ENCODE measurements at places on chromosomes 3 and 15. TPM values are rescaled to one million over a fixed set of nuclear protein-coding genes. Genes with fewer than 3 reads are reported as not detected.

GRCh38 chr3:196931828-196932587 lies 10.3 kb downstream of the NCBP2 start:
- no peak for DNase-seq

GRCh38 chr15:27214032-27214431 lies 243.1 kb downstream of the GABRG3 start:
- DNase-seq: no peak

GRCh38 chr3:59978979-59979378 lies 929.2 kb upstream of the CFAP20DC start:
- no peak for DNase-seq

- DNase-seq: no peak
These were observed 24.5 kb downstream of the PDE8A start for GRCh38 chr15:85006201-85006600.

GRCh38 chr15:50145451-50145872 lies 26.4 kb upstream of the ATP8B4 start:
- peak; percentile 82 for DNase-seq

- no peak for DNase-seq
These were observed 12.3 kb upstream of the ZBTB38 start for GRCh38 chr3:141356046-141356445.

DNA sequence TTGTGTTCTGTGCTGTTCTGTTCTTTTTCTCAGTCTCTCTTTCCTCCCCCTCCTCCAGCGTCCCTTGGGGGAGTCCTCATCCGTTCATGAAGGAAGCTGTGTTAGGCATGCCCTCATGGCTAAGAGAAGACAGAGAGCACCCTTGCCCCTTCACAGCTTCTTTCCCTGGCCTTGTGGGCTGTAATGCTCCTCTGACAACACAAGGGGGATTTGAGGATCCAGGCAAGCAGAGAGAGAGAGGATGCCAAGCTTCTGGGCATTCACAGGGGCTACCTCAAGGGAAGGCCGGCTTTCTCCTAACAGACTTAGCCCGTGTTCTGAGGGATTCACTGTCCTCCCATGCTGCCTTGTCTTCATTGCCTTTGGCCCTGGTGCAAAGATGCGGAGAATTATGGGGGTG lies 389.5 kb downstream of the LRTM1 start:
- DNase-seq: no peak

DNA sequence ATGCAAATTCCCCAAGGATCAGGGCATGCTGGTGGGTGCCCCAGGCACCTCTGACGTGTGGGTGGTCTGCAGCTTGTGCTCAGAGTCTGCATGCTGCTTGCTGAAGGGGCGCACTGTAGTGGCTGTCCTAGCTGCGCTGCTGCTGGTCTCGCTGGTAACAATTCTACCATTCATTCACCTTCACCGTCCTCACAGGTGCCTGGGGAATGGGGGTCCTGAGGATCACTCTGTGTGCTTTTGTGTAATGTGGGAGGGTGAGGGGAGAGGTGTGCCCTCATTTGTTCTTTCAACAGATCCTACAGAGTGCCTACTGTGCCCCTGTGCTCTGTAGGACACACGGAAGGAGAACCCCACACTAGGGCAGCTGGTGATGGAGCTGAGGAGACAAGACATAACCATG lies 2.1 kb upstream of the ITGA11 start:
- no peak for DNase-seq

GRCh38 chr3:171807806-171808205 lies 2.5 kb downstream of the PLD1 start:
- DNase-seq: no peak

DNA sequence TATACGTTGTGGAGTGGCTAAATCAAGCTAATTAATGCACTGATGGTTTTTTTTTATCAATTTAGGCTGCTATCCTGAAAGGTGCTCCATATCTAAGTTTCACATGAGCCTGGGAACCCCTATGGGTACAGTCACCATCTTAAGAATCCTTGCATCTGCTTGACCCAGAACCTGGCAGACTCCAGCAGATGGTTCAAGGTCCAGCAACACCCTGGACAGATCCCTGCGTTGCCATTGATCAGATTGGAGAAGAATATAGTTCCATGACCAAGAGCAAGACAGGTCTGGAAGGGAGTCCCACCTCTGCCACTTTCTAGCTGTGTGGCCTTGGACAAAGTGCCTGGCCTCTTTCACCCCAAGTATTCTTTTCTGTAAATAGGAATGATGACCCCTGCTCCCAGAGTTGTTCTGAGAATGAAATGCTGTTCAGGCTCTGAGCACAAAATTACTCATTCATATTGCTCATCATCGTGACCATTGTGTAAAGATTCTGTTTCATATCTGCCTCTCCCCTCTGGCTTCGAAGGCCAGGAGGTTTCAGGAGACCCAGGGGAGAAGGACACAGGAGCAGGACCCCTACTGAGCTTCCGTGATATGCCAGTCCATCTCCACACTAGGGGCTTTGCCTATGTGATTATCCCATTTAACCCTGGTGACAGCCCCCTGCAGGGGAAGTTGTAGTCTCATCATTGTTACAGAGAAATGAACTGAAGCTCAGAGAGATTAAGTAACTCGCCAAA lies 30.0 kb upstream of the TSEN2 start:
- DNase-seq: no peak

DNA sequence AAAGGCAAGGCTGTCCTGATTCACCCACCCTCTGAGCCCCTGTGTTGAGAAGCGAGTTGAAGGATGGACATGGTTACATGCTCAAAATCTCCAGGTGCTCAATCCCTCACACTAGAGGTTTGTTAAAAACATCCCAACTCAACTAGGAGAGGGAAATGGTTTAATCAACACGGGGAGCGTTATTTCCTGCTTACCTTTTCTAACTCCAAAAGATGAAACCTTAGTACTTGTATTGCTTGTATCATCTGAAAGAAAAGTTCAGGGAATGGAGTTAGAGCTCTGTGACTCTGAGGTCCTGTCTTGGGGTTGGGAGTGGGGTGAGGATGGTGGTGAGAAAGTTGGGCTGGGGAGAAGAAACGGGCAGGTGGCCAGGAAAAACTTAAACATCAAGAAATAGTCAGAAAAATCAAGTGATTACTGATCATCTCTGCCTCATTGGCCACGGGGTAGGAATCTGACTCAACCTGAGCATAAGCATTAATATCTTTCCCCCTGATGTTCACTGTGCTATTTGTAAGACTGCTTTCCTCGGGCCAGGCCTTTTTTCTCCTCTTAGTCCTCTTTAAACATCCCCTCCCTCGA lies 5.9 kb downstream of the MEIS2 start:
- peak; percentile 5 for DNase-seq

GRCh38 chr15:96165775-96166174 lies 164.7 kb upstream of the NR2F2 start:
- no peak for DNase-seq

GRCh38 chr3:66377800-66378199 lies 123.0 kb downstream of the LRIG1 start:
- no peak for DNase-seq

GRCh38 chr15:74383286-74383685 lies 15.8 kb upstream of the CYP11A1 start:
- no peak for DNase-seq

- DNase-seq: peak; percentile 73
These were observed 15.7 kb upstream of the AEN start for GRCh38 chr15:88605189-88606069.

- no peak for DNase-seq
These were observed 41.1 kb upstream of the APH1B start for GRCh38 chr15:63236272-63236671.

DNA sequence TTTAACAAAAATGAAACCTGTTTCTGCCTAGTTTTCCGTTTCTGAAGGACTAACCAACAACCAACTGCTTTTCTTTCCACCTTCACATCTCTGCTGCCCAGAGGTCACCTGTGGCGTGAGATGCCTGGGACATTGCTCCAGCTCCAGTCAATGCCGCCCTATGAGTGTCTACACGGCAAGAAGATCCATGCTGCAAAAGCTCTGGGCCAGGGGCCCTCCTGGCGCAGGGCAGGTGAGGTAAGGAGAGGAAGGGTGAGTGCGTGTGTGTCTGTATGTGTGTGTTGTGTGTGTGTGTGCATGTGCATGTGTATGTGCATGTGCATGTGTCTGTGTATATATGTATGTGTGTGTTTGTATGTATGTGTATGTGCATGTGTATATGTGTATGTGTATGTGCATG lies 131.4 kb downstream of the NSMCE3 start:
- no peak for DNase-seq

HESX1 gene
- 0.85 TPM for polyA plus RNA-seq

POLQ gene
- 1.3 TPM for polyA plus RNA-seq

HCLS1 gene
- polyA plus RNA-seq: 1.1 TPM

TRPM1 gene
- polyA plus RNA-seq: not detected

HRG gene
- 2.1 TPM for polyA plus RNA-seq

GABRR3 gene
- not detected for polyA plus RNA-seq

ANKRD63 gene
- polyA plus RNA-seq: 1.2 TPM

PRSS50 gene
- 1.6 TPM for polyA plus RNA-seq

CAND2 gene
- polyA plus RNA-seq: 3.1 TPM

RPP25 gene
- 60.4 TPM for polyA plus RNA-seq

Data from hepatocyte (in vitro differentiated cells).